ENCODE measurements at places on chromosomes 16 and 17.
A peak's percentile ranks its signal among the peaks of the same experiment; 100 is the strongest.

GRCh38 chr17:16085066-16085699, 85.6 kb downstream of the TTC19 start:
- no peak for DNase-seq

- peak; percentile 45 for DNase-seq
These were observed 119.0 kb downstream of the SNX29 start for GRCh38 chr16:12095275-12096156.

DNA sequence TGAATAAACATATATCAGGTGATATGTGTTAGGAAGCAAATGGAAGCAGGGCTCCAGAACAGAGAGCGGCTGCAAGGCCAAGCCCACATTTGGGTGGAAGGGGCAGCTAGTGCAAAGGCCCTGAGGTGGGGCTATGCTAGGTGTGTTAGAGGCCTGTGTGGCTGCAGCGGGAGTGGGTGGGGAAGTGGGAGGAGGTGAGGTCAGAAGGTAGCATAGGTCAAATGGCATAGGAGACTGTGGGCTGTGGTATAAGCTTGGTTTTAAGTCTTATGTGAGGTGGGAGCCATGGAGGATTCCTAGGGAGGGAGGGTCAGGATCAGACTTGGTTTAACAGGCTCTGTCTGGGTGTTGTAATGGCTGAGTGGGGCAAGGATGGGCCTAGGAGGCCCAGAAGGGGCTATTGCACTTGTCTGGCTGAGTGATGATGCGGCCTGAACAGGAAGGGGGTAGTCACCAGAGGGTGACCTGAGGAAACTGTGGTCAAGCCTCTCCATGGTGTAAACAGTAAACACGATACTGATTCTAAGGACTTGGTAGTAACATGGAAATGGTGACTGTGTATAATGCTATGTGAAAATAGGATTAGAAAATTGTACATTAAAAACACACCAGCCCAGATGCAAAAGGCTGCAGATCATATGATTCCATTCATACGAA, 31.1 kb downstream of the RAI1 start:
- no peak for DNase-seq

DNA sequence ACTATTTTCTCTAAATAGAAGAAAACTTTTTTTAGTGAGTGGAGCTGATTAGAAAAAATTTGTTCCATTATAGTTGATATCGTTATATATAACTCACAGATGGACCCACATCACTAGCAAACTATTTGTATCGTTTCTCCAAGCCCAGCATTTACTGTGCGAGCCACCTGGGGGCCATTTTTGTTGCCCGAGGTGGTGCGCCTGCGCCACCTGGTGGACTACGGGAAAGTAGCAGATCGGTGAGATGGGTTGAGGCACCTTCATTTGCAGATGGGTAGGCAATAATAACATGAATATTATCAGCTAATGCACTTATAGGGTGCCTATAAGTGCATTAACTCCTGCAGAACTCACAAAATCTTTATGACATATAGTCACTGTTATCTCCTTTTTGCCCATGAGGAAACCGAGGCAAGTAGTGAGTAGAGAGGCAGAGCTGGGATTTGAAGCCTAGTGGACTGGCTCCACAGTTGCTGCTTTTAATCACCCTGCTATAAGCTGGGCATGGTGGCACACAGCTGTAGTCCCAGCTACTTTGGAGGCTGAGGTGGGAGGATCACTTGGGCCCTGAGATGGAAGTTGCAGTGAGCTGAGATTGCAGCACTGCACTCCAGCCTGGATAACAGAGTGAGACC, 23.2 kb upstream of the NTN1 start:
- DNase-seq: no peak

DNA sequence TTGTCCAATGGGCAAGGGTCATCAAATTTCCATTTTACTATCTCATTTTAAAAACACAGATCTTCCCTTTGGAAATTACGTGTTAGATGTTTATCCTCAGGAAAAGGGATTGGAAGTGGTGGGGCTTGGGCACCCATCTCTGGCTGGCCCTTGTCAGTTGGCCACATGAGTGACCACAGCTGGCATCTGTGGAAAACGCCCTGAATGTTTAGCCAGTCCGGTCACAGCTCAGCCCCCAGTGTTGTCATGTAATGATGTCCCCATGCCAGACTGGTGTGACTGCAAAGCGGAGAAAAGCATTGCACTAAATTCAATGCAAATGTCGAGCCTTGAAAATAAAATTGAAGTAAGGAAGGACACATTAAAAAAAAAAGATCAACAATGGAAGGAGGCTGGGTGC, 53.0 kb downstream of the TMC6 start:
- no peak for DNase-seq

- DNase-seq: no peak
These were observed 1.9 kb downstream of the SLC13A2 start for GRCh38 chr17:28475151-28475900.

GRCh38 chr17:838486-838885, 56.3 kb downstream of the MRM3 start:
- no peak for DNase-seq

- DNase-seq: no peak
These were observed 8.3 kb downstream of the SOCS3 start for GRCh38 chr17:78351449-78352006.

DNA sequence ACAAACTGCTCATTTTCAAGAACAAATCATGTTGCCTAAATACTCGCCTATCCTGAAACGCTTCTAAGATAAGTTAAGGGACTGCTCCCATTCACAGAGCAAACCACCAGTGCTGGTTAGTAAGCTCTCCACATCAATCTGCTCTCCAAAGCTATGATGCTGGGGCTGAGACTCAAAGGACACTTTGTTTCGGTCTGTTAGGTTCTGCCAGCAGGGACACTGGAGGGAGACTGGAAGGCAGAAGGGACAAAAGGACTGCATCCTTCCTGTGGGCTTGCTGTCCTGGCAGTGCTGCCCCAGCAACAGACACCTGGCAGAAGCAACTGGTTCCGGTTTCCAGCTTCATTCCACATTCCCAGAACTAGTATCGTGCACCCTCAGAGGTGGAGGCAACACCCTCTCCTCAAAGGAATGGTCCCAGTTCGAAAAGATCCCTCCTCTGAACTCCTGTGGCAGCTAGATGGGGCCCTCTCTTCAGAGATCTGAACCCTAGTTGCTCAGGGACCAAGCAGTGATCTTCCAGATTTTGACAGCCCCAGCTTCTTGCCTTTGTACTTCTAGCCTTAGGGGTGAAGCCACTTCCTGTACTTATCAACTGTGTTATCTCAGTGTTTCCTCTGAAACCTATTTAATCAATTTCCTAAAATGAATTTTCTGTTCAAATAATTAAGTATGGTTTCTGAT, 73.4 kb upstream of the GSG1L start:
- no peak for DNase-seq

DNA sequence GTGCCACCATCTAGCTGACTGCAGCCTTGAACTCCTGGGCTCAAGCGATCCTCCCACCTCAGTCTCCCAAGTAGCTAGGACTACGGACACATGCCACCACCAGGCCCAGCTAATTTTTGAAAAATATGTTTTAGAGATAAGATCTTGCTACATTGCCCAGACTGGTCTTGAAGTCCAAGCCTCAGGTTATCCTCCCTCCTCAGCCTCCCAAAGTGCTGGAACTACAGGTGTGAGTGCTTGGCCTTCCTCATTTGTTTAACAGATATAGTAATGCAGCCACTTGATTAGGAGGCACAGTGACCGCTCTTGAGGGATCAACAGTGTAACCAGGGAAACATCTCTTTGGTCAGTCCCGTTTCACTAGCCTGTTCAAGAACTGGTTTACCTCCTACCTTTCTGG, 35.1 kb downstream of the HLF start:
- no peak for DNase-seq

- DNase-seq: no peak
These were observed 7.1 kb downstream of the ITGAD start for GRCh38 chr16:31400191-31400590.

DNA sequence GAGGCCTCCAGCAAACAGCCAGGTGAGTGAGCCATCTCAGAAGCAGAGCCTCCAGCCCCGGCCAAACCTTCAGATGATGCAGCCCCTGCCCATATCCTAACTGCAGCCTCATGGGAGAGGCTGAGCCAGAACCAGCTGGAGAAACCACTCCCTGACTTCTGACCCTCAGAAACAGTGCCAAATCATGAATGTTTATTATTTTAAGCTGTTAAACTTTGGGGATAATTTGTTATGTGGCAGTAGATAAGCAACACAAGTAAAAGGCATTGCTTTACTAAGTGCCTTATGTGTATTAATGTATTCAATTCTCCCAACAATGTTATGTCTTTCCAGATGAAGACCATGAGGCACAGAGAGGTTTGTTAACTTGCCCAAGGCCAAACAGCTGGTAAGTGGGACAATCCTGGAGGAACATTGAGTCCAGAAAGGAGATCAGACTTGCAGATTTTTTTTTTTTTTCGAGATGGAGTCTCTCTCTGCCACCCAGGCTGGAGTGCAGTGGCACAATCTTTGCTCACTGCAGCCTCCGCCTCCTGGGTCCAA, 59.6 kb downstream of the SOCS1 start:
- DNase-seq: no peak

GRCh38 chr17:9538626-9539025, 37.0 kb downstream of the STX8 start:
- no peak for DNase-seq

GRCh38 chr16:69346683-69347082, 4.9 kb downstream of the TMED6 start:
- no peak for DNase-seq

DNA sequence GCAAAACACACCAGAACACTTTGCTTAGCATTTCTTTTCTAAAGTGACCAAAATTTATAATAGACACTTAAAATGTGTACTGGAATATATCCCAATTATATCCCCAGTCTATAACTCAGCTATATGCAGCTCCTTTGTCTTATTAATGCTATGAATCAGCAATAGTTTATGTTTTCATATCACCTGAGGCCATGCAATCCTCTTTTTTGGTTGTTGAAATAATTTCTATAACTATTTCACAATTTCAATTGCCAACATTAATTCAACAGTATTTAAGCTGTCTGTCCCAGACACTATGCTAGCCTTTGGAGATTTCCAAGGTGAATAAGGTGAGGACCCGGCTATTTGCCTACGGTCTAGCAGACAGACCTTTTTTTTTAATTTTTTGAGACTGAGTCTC, 17.2 kb upstream of the BMERB1 start:
- no peak for DNase-seq

DNA sequence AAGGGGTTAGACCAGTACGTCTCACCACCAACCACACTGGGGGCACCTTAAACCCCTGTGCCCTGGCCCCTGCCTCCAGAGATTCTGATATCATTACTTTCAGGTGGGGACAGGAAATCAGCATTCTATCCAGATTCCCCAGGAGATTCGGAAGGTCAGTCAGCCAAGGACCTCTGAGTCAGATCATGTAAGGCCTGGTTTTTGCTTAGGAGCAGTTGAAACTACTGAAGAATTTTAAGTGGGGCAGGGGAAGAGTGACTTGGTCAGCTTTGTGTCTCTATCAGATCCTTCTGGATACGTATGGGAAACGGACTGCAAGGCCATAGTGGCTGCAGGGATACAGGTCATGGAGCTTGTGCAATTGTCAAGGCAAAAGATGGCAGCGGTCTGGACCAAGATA, 9.0 kb downstream of the EMP2 start:
- DNase-seq: no peak

DNA sequence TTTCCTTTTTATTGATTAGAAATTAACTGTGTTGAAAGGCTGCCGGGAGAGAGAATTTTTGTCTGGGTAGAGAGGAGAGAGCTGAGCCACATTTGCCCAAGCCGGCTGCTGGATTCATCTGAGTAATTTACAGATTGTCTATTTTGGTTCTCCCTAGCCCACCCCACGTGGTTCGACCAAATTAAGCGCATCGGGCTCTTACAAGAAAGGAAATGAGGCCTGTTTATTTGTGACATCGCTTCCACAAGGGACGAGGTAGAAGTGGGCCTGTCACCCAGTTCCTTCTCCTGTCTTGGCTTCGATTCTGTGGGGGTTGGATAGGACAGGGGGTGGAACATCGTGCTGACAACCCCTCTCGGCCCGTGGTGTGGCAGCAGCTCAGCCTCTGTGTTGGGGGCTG, 42.9 kb downstream of the SYT17 start:
- no peak for DNase-seq

DNA sequence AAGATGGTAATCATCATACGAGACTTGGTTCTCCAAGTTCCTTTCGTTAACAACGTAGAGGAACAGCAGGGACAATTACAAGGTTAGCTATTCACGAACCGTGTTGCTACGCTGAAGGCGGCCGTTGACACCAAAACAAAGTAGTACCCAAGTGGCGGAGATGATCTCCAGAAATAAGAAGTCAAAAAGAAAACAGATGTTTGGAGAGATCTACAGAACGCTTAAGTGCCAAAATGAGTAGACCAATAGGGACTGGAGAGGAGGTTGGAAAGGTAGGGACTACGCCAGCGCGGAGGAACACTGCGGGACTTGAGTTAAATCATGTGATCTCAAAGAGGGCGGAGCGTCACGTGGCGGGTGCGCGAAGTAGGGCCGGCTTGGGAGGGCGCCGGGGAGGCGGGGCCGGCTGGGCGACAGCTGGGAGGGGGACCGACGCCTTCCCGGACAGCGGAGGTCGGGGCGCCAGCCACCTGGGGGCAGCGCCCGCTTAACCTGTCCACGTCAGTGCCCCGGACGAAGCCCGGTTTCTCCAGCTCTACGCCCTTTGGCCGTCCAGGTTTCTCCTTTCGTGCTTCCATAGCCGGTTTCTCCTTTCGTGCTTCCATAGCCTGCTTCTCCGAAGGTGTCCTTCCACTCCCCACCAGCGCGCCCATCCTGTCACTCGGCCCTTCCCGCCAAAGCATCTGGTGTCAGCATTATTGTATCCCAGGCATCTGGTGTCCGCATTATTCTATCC, 636 bp upstream of the GABARAP start:
- DNase-seq: peak; percentile 71

GRCh38 chr17:48478224-48479013, 48.4 kb upstream of the SKAP1 start:
- DNase-seq: no peak

- no peak for DNase-seq
These were observed 25.4 kb upstream of the KRT20 start for GRCh38 chr17:40910441-40910841.

- DNase-seq: no peak
These were observed 42.4 kb downstream of the RAI1 start for GRCh38 chr17:17723354-17724261.

DNA sequence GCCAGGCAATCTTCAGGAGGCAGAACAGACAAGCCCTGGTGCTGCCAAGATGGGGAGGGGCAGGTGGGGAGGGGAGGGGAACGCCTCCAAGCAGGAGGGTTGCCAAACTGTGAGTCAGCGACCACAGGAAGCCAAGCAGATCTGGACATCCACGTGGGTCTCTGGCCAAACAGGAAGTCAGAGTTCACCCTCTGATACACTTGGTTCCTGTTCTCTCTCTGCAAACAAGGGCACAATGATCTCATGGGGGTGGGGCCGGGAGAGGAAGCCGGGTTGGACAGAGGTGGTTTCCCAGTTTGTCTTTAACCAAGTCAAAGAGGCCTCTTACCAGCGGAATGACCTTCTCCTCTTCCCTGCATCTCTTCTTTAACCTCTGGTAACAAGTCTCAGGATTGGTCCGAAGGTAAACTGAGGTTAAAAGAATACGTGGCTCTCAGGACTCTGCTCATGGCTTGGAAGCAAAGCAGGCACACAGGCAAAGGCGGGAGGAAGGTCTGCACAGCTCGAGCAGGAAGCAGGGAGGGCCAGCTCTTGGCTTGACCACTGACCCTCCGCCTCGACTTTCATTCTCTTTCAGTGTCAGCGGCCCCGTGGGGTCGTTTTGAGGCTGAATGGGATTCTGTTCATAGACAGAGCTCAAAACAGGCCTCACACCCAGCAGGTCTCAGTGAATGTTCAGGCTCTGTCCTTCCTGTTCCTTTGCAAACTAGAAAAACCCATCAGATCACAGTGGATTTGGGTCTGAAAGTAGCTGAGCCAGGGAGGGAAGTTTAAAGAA, 32.9 kb downstream of the TK2 start:
- peak; percentile 86 for DNase-seq

All from NCI-H2029 (cell line).